ENCODE measurements at places on chromosomes 6 and 20. TPM values are rescaled to one million over a fixed set of nuclear protein-coding genes. Genes with fewer than 3 reads are reported as not detected.

COQ3 gene
- 20.8 TPM for total RNA-seq

DNA sequence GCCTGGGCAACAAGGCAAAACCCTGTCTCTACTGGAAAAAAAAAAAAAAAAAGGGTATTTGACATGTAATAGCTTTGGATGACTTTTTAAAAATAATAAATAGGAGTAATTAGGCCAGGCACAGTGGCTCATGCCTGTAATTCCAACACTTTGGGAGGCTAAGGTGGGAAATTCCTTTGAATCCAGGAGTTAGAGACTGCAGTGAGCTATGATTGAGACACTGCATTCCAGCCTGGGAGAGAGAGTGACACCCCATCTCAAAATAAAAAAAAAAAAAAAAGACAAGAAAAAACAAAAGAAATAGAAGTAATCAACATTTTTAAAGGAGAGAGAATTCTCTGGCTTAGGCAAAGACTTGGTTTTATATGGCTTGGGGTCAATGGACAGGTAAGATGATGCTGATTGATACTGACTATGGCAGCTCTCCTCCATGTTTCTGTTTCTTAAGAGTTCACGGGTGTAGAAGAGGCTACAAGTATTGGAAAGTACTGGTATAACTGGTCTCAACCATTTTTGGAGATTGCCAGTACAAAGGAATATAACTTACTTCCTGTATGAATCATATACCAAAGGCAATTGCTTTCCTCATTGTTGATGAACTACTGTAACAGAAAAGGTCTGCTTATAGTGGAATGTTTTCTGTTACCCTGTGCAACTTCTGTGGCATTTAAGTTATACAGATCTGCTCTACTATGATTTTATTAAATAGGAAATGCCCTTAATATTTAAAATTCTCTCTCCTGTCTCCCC lies 10.1 kb downstream of the MAP3K5 start:
- DNase-seq = no peak

- DNase-seq = peak; percentile 86
Measured at GRCh38 chr6:73523434-73524123, 2.7 kb upstream of the EEF1A1 start.

ANKRD60 gene
- total RNA-seq = not detected

DNA sequence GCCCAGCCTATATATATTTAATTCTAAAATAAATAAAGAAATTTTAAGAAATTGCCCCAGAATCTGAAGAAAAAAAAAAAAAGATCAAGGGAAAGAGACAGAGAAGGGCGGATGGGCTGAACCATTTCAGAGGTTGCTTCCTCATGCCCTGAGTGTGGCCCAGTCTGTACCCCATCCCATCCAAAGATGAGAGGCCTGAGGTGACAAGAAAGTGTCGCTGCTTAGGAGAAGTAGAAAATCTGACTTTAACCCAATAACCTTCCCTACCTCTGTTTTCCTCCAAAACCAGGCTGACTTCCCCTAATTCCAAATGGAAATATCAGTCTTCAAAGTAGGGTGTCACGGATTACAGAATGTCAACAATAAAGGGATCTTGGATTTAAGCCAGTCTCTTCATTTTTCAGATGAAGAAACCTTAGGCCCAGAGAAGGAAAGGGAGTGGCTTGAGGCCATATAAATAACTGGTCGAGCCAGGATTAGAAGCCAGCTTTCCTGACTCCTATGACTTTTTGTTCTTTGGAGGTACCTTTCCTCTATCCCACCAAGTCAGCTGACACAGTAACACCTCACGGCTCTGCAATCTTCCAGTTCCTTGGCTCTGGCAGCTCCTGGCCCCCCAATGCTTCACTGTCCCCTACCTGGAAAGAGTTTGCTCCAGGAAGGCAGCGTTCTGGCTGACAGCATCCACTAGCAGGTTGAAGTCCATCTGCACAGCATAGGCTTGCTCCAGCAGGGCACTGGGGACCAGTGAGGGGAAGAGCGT lies 10.1 kb downstream of the GSS start:
- DNase-seq = no peak

C20orf141 gene
- not detected for total RNA-seq

GRCh38 chr6:25649611-25650010 lies 2.4 kb upstream of the SCGN start:
- DNase-seq = no peak

DNA sequence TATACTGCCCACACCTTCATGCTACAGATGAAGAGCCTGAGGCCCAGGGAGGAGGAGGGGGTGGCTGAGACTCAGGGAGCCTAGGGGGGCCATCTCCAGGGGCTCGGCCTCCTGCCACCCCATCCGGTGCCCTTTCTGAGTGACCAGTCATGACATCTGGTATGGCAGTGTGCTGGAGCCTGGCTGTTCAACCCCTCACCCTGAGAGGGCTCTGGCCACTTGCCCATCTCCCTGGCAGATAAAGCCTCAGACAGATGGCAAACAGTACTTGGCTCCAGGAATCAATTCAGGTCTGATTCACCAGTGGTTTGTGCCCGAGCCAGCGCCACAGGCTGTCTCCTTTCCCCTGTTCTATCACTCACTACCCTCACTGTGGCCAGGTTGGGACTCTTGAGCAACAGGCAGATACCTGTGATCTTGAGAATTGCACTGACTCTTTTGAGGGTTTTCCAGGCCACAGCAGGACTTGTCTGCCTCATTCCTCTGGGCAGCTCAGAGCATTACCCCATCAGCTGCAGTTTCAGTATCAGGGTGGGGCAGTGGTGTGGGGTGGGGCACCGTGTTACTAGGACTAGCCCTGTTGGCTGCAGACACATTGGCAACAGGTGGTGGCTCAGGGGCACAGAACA lies 22.8 kb downstream of the SRSF3 start:
- DNase-seq = no peak

DNA sequence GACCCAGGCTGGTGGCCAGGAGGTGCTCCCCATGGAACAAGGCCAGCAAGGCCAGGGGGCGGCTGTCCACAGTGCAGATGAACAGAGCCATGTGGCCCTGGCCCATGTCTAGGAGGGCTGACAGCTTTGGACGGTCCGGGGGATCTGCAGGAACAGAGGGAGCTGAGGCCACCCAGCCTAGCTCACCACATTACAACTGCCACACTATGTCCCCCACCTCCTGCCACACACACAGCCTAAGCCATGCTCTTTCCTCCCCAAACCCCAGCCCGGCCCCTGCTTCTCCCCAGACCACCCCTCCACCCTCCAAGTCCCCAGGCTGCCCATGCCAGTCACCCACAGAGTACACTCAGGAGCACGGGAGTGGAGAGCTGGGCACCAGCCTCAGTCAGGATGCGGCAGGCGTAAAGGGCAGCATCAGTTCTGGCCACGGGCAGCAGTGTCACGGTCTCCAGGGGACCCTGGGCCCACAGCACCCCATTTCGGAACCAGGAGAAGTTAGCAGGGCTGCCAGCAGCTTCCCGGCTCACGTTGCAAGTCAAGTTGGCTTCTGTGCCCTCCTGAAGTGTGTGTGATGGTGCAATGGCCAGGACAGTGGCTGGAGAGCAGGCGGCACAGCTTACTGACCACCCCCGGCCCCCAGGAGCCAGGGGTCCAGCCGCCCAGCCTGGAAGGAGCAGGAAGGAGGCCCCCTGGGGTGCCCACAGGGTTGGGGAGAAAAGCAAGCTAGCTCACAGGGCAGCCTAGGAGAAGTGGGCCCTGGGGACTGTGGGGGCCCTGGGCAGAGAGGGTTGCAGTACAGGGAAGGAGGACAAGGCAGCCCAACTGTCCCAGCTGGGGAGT lies 15.2 kb upstream of the ADAM33 start:
- DNase-seq = no peak

- DNase-seq = no peak
Measured at GRCh38 chr6:167501831-167502385, 177.0 kb downstream of the TTLL2 start.

- DNase-seq = no peak
Measured at GRCh38 chr6:111329882-111330633, 153.0 kb downstream of the REV3L start.

PKIG gene
- total RNA-seq = 4.8 TPM

LPA gene
- total RNA-seq = not detected

DNA sequence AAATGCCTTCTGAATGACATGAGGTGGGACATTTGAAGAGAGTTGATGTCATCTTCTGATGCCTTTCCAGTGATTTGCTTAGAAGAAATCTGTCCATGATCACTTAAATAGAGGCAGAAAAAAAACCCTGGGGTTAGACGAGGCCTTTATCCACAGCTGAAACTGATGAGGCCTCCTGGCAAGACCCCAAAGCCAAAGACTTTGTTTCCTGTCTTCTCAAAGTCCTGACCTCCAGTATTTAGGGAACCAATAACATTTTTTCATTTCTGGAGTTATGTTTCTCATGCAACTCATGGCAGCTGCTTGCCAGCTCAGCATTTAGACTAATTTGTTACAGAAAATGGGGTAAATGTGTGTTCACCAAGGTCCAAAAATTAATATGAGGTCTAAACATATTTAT lies 248.0 kb upstream of the PRDM1 start:
- DNase-seq = no peak

DNA sequence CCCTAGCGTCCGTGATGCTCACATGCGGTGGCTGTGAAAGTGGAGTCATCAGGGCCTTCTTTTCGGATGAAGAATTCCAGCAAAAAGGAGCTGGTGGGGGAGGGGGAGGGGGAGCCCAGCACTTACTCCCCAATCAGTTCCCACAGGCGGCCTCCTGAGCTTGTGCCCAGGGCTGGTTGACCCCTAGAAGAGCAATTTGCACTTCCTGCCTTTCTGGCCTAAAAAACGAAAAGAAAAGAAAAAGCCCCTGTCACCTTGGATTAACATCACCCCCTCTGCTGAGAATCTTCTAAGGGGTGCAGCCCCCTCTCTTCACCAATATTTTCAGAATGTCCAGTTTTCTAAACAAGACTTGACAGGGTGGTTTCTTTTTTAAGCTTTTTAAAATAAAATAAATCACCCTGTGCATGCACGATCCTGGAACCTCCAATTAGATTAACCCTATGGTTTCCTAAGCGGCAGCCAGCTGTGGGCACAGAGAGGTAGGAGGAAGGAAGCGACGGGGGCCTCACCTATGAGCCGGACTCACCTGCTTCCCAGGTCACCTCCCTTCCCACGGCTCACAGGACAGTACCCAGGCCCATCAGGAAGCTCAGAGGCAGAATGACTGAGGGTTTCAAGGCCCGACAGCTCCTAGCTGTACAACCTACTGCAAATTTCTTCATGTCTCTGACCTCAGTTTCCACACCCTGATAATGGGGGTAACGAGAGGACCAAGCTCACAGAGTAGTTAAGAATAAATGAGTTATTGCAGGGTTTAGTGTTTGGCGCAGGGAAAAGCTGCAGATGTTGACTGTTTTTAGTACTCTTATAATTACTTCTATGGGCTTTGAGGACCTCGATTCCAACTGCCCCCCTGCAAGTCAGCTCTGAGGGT lies 10.5 kb upstream of the TGM2 start:
- DNase-seq = no peak

- DNase-seq = no peak
Measured at GRCh38 chr6:90385759-90386313, 89.2 kb upstream of the BACH2 start.

PSMG4 gene
- 50.2 TPM for total RNA-seq

DNA sequence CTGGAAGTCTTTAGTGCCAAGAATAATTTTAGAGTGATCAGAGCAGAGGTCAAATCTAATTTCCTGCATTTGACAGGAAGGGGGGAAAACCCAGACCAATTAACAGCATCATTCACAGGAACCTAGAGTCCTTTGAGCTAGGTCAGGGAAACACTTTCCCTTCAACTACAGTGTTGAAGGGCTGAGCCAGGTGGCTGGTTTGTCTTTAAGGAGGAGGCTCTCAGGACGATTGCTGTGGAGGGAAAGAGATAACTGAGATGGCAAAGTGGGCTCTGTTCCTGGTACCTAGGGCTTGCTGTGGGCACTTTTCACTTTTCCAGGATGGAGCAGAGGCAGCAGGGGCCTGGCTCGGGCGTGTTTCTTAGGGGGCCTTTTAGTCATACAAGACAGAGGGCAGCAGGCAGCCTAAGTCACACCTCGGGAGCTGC lies 111.9 kb downstream of the SCML4 start:
- DNase-seq = no peak

DNA sequence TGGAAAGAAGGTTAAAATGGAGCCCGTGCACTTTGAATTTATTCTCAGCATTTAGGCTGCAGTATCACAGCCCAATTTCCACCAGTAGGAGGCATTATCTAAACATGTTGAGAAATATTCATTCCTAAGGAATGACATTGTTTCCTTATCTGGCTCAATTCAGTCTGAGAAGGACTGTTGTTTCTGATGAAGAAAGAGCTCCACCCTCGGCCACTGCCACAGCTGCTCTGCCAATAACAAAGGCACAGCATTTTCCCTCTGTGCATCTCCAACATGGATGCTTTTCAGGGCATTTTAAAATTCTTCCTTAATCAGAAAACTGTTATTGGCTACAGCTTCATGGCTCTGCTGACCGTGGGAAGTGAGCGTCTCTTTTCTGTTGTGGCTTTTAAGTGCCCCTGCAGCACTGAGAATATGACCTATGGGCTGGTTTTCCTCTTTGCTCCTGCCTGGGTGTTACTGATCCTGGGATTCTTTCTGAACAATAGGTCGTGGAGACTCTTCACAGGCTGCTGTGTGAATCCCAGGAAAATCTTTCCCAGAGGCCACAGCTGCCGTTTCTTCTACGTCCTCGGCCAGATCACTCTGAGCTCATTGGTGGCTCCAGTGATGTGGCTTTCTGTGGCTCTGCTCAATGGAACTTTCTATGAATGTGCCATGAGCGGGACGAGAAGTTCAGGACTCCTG lies at the start of gene CALHM5:
TSS of gene CALHM5 (plus strand) at position 216 of the 687 bp plus-strand sequence. CDS start at position 274, 58 bp downstream.
- DNase-seq = no peak

DYNLT2 gene
- 2.4 TPM for total RNA-seq

DNA sequence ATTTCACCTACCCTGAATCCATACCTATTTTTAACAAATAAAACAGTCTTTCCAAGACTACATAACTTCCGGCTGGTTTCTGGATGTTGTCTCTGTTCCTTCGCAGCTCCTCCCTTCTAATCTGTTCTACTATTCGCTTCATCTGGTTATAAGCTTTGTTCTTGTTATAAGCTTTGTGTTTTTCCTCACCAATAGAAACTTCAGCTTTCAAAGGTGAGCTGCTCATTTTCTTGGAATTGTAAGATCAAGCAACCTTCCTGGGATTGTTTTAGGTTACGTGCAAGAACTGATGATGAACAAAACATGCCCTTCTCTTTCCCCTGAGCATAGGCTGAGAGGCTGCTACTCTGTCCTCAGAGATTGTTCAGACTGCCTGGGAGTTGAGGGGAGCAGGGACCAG lies 2.1 kb downstream of the GFOD1 start:
- no peak for DNase-seq

KLHDC3 gene
- 58.6 TPM for total RNA-seq

GRCh38 chr6:13248053-13248452 lies 80.3 kb downstream of the TBC1D7 start:
- no peak for DNase-seq

GRCh38 chr6:26472549-26473290 lies 15.0 kb downstream of the BTN2A1 start:
- no peak for DNase-seq
